ENCODE measurements at places on chromosomes 3 and 15.

- DNase-seq, result no peak
These were observed 222.2 kb downstream of the THRB start for GRCh38 chr3:24272408-24272807.

DNA sequence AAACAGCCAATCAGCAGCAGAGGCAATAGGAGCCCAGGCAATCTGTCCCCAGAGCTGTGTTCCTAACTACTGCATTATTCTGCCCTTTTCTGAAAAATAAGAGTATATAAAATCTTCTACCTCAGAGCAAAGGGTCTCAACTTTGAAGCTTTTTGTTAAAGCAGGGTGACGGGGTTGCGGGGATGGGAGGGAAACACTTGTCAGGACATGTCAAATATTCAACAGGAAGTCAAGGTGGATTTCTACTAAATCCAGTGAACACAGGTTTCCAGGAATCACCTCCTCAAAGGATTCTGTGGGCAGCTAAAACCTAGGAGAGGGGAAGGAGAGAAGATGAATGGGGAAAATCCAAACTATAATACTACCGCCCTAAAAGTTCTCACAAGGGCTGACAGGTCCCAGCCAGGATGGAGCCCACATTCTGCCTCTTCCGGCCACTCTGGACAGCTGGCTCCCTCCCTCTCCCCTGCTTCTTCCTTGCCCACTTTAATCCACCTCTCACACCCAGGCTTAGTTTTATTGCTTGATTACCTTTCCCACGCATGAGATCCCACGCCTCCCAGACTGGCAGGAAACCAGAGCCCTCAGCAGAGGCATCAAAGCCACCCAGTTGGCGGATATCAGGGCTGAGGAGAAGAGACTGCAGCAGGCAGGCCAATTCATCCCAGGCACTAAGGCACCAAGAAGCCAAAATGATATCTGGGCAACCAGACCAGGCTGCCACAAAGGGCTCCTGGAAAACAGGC is 77.2 kb downstream of the OSBPL10 start:
- no peak for DNase-seq

- DNase-seq, result no peak
These were observed 74.6 kb upstream of the ACAD9 start for GRCh38 chr3:128804811-128805155.

- DNase-seq, result no peak
These were observed 67.3 kb upstream of the RASGRF1 start for GRCh38 chr15:79157631-79158592.

DNA sequence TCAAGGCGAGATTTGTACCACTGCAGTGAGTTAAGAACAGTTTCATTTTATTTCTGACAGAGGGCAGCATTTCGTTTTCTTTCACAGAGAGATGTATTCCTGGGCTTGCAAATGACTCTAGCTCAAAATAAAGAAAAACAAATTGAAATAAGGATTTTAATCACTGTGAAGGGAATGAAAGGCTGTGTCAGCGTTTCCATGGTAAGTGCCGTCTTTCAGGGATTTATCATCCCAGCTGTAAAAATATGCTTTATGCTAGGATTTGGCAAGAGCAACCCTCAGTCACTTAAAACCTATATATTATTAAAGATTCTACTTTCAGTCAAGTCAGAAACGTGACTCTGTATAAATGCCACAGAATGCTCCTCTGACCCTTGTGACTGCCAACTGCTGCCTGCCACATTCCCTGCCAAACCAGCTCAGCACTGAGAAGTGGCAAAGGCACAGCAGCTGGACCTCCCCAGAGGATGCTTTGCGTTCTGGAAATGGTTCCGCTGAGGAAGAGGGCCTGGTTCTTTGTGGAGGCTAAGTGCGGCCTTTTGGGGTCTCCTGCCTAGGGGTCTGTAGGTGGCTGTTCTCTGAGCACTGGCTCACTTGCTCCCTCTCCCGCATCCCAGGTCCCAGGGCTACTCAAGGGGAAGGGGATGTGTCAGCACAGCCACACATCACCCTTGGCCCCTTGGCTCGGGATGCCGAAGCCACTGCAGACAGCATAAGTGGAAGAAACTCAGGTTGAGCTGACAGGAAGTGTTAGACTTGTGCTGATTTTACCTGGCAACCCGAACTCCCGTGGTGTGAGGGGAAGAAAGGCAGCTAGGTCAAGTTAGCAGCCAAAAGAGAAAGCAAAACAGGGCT is 56.6 kb upstream of the POMGNT2 start:
- peak; percentile 48 for DNase-seq

DNA sequence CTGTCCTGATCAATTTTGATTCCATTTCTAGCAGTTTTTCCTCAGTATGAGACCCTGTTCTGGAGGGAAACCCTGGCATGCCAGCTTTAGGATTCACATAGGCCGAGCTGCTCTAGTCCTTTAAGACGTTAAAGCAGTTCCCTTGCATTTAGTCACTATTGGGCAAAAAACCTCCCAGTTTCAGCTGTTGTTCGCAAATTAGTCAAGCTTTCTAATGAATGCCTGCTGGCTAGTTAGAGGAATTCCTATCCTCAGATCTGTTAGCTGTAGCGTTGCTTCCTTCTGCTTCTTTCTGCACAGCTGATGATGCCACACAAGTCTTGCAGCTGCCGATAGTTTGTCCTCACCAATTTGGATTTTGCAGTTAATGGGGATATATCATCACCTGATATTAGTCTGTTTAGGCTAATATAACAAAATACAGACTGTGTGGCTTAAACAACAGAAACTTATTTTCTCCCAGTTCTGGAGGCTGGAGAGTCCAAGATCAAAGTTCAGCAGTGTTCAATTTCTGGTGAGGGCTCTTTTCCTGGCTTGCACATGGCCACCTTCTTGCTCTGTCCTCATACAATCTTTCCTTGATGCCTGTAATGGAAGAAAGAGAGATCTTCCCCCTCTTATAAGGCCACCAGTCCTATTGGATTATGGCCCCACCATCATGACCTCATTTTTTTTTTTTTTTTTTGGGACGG is 7.5 kb upstream of the UBL7 start:
- no peak for DNase-seq

DNA sequence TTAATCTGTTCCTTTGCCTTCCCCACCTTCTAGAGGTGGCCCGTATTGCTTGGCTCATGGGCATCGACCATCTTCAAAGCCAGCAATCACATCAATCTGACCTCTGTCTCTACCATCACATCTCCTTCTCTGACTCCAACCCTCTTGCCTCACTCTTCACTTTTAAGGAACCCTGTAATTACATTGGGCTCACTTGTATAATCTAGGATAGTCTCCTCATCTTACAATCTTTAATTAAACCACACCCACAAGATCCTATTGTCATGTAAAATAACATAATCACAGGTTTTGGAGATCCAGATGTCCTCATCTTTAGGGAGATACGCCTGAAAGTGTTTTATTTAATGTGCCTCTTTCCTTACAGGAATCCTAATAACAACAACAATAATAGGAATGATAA is 234.5 kb downstream of the ERC2 start:
- DNase-seq, result no peak

GRCh38 chr3:86961297-86961696 is 29.7 kb downstream of the VGLL3 start:
- DNase-seq, result no peak

DNA sequence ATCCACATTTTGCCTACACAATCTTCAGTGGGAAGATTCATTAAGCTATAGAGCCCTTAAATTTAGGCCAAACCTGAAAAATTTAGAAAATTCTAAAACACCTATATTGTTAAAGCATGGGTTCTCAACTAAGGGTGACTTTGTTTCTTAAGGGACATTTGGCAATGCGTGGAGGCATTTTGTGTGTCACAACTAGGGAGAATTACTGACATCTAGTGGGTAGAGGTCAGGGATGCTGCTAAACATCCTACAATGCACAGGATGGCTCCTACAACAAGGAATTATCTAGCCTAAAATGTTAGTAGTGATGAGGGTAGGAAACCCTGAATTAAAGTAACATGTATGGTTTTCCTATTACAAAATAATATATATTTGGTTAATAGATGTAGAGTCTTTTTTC is 55.8 kb downstream of the TBC1D5 start:
- no peak for DNase-seq

- no peak for DNase-seq
These were observed 184.3 kb downstream of the CDIN1 start for GRCh38 chr15:36763685-36764084.

DNA sequence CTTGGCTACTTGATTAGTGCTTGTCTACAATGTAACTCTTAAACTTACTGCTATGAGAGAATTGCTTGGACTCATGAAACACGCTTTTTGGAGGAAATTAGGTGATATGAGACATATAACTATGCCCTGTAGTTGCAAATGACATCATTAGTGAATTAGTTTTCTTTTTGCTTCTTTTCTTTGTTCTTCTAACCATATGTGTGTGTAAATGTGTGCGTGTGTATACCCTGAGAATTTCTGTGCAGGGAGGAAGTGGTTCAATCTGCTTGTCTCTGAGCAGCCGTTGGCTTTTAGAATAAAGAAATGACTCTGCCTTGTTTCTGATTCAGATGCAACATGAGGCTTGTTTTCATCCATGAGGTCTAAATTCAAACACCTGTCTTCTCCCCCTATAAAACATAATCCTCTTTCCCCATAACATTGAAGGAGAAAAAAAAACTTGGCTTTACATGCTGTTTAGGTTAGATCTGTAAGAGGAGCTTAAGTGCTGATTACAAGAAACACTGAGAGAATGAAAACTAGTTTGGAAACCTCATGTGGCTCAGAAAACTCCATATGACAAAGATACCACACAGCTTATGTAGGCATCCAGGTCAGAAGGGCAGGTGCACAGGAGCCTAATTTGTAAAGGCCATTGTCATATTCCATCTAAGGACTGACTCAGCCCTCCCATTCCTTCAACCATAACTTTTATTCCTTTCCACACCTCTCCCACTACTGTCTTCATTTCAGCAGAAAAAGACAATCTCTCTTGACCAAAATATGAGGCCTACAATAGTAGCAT is 30.5 kb upstream of the BLM start:
- no peak for DNase-seq

DNA sequence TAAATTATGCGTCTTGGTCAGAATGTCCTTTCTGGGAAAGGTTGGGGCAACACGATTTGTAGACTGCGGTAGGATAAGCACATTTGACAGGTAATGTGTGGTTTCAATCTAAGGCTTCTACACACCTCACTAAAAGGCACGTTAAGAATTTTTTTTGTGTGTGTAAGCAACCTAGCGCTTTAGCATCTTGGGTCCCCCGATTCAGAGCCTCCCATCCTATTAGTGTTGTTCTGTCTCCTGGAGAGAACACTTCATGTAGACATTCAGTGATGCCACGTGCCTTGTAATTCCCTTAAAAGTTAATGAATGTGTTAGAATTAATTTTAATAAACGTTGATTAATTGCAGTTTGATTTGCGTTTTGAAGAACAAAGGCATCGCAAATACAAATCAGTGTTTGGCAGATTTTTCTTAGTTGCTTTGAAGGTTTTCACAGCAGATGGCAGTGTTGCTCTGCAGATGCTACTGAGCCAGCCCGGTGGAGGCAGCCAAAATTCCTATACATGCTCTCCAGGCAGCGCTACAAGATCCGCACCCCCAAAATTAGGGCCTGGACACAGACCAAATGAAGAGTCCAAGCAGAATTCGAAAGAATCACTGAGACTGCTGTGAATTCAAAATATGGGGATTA is 63.5 kb downstream of the OTOL1 start:
- no peak for DNase-seq

DNA sequence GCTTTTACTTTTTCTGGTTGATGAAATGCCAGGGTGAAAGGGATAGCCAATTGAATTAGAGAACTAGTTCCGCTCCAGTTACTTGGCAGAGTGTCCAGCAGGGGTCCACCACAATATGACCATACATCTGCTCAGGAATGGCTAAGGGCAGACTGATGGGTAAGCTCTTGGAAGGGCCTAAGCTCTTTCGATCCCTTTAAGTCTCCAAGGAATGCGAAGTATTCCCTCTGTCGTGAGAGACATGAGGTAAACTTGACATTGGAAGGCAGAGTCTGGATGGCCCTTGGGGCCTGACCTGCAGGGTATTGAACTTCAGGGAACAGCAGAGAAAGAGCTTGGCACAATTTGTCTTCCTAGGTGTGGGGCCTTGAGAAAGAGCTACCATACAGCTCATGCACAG is 805.8 kb downstream of the PLOD2 start:
- no peak for DNase-seq

- DNase-seq, result no peak
These were observed 14.9 kb upstream of the TM4SF4 start for GRCh38 chr3:149459491-149460059.

DNA sequence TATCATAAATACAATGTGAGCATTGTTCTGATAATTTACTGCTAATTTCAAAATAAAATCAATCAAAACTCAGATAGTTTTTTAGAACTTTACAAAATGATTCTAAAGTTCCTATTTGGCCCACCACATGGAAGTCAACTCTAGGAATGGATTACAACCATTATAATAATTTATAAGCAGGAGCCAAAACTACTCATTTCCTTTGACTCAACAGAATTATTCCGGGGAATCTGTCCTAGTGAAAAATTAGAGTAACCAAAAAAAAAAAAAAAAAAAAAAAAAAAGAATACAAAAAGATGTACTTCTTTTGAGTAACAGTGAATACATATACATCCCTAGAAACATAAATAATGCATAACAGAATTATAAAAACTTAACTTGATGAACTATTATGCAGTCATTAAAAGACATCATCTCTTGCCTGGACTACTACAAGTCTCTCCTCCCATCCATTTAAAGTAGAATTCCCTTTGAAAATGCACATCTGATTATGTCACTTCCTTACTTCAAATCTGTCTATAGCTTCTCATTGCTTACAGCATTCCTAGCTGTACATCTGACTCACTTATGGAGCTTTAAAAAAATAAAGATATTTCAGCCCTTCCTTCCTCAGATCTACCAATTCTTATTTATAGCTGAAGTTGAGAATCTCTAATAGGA is 43.4 kb downstream of the HDGFL3 start:
- no peak for DNase-seq

DNA sequence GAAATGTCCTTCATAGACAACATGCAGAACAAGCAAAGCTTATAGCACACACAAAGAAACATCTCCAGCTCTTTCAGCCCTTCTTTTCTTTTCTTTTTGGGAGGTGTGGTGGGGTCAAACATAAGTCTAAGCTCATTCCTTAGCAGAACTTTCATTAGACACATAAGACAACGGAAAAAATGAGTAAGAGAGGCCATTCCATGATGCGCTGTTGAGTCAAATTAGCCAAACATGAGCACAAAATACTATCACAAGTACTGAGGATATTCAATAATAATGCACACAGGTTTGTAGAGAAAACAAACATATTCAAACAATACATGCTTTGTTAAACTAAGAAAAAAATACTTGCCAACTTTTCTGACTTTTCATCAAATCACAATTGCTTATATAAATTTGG is 83.0 kb downstream of the PLOD2 start:
- no peak for DNase-seq

Measured in CD4-positive, alpha-beta T cell treated with Interleukin-15 for 1 hour (primary cell).